ENCODE measurements at places on chromosomes 1 and 21.
A peak's percentile ranks its signal among the peaks of the same experiment; 100 is the strongest.

- DNase-seq, result no peak
Observed at GRCh38 chr1:78603206-78603605, 17.0 kb upstream of the IFI44L start.

DNA sequence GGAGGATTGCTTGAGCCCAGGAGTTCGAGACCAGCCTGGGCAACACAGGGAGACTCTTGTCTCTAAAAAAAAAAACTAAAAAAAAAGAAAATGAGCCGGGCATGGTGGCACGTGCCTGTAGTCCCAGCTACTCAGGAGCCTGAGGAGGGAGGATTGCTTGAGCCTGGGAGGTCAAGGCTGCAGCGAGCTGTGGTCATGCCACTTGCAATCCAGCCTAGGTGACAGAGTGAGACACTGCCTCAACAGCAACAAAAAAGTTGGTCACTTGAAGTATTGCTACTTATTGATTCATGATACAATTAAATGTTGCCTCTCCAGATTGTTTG lies 57.9 kb upstream of the CXADR start:
- no peak for DNase-seq

- no peak for DNase-seq
Observed at GRCh38 chr1:2797741-2798016, 3.8 kb downstream of the TTC34 start.

DNA sequence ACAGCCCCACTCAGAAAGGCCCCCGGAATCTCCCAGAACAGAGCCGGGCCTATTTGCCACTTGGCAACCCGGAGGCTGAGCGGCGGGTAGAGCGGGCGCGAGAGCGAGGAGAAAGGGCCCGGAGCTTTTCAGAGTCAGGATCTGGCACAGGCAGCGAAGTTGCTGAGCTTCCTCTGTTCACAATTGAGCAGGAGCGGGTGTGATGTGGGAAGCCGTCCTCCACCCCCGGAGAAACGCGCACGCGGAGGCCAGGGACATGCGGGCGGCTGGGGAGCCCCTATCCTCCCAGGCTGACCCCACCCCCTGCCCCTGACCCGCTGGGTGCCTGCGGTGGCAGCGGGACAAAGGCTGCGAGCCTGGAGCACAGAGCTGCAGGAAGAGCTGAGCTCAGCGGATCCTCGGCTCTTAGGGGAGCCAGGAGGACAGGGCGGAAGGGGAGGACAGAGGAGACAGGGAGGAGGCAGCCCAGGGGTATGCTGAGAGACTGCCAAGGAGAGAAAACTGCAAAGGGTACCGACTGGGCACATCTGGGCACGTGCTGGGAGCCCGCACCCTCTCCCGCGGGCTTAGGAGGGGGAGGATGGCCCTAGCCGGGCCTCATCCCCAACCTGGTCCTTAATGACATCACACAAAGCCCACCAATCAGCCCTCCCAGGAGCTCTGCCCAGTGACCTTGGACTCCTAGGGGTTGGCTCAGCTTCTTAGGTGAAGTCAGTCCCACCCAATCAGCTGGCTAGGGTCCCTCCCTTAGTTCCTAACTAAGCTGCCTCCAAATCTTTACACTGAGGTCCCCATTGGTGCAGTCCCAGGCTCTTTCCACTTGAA lies 9.3 kb downstream of the KIF21B start:
- DNase-seq, result no peak

GRCh38 chr1:26848941-26849774 lies 13.8 kb upstream of the SFN start:
- no peak for DNase-seq

- DNase-seq, result no peak
Observed at GRCh38 chr1:39088658-39089057, 62.5 kb downstream of the NDUFS5 start.

DNA sequence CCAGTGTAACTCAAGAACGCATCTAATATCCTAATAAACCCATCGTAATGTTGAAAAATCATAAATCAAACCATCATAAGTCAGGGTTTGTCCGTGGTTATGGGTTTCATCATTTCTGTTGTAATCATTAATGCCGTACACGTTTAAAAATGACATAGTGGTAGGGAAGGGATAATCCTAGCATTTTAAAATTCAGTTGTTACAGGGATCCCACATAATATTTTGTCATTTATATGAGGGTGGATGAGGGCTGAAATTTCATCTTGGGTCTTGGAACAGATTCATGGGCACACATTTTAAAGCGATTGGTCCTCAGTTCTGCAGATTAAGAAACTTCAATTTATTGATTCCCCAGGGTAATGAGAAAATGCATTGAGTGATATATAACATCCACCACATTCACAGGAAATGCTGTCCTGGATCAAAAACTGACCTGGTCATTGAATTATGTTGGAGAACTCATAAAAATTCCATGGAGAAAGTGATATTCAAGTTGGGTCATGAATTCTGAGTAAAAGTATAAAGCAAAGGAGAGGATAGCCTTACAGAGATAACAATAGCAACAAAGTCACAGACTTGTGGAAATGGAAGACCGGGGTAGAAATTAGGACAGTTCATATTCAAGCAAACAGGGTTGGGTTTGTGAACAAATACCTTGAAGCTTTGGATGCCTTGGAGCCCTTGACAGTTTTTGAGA lies 1527.3 kb upstream of the TPTE start:
- no peak for DNase-seq

DNA sequence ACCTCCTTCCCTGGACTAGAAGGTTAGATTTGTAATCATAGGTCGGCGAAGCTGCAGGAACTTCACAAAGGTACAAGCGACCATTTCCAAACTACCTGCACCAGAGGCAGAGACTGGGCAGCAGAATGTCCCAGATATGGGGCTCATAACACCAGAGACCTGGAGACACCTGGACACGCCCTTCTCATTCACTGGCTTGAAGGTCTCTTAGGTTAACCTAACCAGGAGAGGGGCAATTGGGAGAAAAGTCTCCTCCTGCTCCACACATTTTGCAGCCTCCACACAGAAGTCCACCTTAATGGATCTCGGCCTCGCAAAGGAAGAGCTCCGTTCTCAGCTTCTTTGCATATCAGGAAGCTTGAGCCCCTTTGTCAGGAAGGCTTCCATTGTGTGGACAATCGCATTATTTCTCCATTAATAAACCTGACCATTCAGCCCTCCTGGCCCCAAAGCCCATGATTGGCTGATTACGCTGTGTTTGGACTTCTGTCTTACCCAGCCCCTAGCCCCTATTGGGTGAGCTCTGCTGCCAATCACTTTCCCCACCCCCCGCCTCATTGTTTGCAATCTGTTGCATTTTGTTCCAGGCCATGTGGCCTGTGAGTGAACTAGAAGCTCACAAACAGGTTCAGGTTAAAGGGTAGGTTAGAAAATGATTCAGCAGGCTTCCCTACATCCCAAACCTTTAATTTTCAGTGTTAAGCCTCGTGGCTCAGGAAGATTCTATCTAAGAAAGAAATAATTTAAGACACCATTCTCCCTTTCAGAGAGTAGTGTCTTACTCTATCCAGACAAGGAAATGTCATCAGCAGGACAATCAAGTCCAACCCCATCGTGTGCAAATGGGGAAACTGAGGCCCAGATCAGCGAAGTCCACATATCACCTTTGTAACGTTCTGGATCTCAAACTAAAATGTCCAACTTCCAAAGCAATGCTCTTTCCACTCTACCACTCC lies 2.8 kb downstream of the MYCL start:
- DNase-seq, result peak; percentile 19

DNA sequence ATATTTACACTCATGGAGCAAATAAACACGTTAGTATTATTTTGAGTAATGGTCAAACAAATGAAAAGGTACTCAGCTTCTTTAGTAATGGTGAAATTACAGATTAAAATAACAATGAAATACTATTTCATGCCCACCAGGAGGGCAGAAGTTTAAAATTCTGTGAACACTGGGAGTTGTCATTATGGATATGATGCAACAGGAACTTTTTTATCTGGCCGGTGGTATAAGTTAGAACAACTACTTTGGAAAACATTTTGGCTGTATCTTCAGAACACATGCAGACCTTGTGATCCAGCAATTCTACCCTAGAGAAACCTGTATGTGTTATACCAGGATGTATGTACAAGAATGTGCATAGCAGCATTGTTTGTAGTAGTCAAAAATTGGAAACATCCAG lies 23.2 kb upstream of the PPP1R8 start:
- DNase-seq, result no peak

- no peak for DNase-seq
Observed at GRCh38 chr1:151504252-151504651, 6.9 kb upstream of the CGN start.

- DNase-seq, result no peak
Observed at GRCh38 chr21:32332463-32332951, 33.9 kb downstream of the MRAP start.

- DNase-seq, result peak; percentile 40
Observed at GRCh38 chr21:42467140-42467983, 28.7 kb downstream of the RSPH1 start.

DNA sequence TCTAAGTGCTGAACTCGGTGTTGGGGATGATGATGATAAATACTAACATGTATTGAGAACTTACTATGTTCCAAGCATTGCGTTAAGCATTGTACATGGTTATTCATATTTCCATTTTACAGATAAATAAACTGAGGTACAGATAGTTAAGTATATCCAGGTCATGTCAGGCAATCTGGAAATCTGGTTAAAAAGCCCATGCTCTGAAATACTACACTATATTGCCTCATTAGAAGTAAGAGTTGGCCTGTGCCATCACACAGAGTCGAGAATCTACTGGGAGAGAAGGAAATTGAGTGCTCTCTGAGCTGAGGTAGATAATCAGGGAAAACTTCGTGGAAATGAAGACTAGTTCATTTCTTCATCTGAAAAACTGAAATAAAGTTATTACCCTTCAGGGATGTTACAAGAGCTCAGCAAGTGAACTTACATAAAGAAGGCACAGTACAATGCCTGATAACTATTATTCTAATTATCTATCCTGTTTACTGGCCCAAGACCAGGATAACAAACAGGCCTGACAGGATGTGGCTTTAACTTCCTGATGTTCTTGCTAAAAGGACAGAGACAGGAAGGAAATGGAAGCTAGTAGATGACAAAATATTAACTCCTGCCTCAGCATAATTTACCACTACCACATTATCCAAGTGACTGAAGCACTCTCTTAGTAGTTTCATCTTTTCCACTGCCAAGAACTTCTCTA lies 85.6 kb downstream of the EPS15 start:
- DNase-seq, result no peak

DNA sequence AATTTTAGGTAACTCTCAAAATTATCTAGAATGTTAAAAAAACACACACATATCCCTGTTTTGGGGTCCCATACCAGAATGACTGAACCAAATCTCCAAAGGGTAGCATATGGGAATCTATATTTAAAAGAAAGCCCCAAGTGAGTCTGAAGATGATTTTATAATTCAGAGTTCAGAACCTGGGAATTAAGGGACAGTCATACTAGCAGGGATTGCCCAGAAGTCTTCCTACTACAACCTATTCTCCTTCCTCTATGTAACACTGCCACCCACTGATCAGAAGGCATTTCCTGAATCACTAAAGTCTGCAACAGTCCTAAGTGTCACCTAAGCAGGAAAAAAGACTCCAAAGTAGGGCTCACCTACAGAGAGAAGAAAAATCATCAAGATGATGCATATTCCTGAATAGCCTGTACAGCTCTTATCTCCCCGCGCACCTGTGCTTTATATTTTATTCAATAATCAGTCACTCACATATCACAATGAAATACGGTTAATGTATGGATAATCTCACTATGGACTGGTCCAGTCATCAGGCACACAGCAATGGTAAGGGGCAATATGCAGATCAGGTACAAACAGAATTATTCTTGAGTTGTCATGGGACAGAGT lies 4.9 kb downstream of the RGS1 start:
- no peak for DNase-seq

- DNase-seq, result no peak
Observed at GRCh38 chr1:1112237-1112985, 3.5 kb downstream of the C1orf159 start.

DNA sequence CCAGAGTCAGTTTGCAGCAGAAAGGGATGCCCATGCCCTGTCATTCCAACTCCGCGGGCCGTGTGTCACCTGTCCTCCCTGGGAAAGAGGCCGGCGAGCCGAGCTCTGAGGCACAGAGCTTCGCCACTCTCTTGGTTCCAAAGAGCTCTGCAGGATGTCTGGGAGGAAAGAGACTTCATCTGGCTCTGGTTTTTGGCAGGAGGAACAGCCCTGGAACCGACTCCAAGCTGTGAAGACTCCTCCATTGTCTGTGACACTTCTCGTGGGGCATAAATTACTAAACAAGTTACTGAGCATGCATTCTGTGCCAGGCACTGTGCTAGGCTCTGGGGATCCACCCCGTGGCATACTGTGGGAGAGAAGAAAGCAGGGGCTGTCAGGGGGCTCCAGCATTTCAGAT lies 3.9 kb upstream of the FAM151A start:
- DNase-seq, result no peak

GRCh38 chr1:41995441-41996130 lies 76.9 kb upstream of the HIVEP3 start:
- no peak for DNase-seq

- DNase-seq, result no peak
Observed at GRCh38 chr1:10762153-10762523, 34.3 kb downstream of the CASZ1 start.

DNA sequence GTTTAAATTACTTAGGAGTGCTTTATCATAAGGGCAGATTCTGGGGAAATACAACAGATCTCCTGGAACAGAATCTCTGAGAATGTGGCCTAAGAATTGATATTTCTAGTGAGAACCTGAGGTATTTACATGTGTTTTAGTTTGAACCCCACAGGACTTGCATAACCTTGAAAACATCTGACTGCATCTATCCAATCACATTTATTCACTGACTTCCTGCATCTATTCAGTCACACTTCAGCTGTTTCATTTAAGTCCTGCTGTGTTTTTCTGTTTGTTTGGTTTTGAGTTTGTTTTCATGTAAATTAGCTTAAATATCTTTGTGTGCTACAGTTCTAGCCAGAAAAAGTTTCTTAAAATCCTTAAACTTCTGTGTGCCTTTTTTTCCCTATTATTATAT lies 1260.7 kb downstream of the PLA2G4A start:
- DNase-seq, result no peak

- DNase-seq, result peak; percentile 36
Observed at GRCh38 chr1:44677201-44677766, 2.8 kb downstream of the ARMH1 start.

- no peak for DNase-seq
Observed at GRCh38 chr1:200281201-200281835, 128.5 kb downstream of the ZNF281 start.

DNA sequence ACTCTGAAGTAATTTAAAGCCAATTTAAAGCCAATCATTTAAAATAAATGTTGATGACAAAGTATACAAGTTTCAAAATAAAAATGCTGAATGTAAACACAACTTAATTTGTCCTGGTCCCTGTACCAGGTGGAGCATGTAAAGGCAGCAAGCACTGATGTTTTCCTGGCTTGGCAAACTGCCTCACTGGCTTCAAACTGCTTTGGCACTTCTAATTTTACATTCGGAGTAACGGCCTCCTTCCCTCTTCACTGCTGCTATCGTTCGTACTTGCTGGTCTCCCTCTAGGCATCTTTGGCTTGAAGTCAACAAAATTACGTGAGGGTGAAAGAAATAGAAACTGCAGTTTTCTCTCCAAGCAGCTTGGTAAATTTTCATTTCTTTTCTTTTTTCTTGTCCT lies 287.9 kb downstream of the LTN1 start:
- no peak for DNase-seq

Data from erythroblast (primary cell).